ENCODE measurements at places on chromosomes 5 and 9.

- DNase-seq: no peak
These were observed 38.1 kb downstream of the SLC12A2 start for GRCh38 chr5:128121651-128122050.

- DNase-seq: no peak
These were observed 33.3 kb upstream of the SH3PXD2B start for GRCh38 chr5:172487671-172488070.

GRCh38 chr5:64744914-64745313 lies 23.6 kb downstream of the SREK1IP1 start:
- DNase-seq: no peak

DNA sequence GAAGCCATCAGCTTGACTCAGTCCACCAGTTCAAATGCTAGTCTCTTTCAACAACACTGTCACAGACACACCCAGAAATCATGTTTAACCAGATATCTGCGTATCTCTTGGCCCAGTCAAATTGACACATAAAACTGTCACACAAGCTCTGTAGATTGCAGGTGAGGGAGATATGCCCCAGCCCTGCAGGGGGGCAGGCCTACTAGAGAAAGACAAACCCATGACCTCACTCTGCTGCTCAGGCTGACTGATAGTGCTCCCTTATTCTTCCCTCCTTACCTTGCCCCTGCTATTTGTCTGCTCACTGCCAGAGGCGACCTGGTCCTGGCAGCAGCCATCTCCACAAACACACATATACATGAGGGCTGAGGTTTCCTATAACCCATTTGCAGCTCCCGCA lies 351.3 kb downstream of the DRD1 start:
- no peak for DNase-seq

- DNase-seq: no peak
These were observed 11.0 kb downstream of the LPCAT1 start for GRCh38 chr5:1512541-1513291.

DNA sequence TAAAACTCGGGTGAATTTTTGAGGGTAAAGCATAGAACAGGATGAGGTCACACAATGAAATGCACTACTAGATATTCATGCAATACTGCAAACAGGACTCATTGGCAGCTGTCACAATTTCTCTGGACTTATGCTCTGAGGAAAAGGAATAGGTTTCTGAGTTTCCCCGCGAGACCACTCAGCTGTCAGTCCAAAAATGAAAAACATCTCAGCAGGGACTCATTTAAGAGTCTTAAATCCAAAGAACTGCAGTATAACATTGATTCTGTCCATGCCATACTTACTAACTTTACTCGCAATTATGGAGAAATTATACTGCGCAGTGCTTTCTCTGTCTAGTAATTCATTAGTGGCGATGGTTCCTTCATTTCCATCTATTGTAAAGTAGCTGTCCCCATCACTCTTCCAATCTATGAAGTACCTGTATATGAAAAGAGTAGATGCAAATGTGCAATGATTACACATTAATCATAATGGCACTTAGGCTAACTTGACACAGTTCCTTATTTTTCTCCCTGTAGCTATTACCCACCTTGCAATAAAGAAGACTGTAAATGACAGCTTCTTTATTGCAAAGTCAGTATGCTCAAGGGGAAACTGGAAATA lies 1070.0 kb downstream of the CDH12 start:
- DNase-seq: no peak

DNA sequence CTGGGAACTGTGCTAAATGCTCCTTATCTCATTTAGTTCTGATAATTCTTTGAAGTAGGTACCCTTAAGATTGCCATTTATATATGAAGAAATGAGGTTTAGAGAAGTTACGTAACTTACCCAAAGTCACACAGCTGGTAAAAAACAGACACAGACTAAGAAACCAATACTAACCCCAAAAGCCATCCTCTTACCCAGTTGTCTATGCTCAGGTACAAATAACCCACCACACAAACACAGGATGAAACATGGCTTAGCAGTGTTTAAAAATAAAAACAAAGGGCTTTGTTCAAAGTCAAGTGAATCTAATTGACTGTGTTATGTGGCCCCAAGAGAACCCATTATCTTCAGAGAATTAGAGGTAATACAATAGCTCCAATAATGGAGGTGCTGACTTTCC lies 37.0 kb upstream of the IL7R start:
- DNase-seq: no peak

DNA sequence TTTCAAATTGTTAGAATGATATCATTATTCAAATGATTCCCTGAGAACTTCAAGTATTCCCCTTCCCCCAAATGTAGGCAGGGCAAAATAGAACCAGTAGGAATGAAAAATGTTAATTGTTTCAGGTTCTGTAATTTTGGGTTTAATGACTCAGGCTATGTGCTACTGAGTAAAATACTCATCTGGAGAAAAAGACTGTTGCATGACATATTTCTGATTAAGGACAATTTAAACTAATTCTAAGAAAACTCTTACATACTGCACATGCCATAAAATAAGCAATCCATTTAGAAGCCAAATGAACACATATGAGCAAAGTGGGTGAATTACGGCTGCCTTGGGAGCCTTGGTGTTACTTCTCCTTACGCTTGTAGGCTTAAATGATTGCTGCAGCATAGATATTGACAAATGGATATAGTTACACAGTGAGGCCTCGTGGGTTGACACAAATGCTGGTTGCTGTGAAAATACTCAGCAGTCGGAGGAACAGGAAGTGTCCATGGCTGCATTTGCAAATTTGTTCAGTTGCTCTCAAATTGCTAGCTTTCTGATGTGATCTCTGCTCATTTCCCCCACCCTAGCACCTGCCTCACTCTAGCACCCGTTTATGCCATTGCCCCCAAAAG lies 174.9 kb upstream of the DMAC1 start:
- no peak for DNase-seq

GRCh38 chr5:9337928-9338595 lies 207.8 kb downstream of the SEMA5A start:
- no peak for DNase-seq

GRCh38 chr9:73720601-73721000 lies 568.9 kb downstream of the ANXA1 start:
- no peak for DNase-seq

GRCh38 chr5:117357886-117358285 lies 783.3 kb upstream of the SEMA6A start:
- DNase-seq: no peak

GRCh38 chr5:127936439-127936972 lies 147.1 kb upstream of the SLC12A2 start:
- no peak for DNase-seq

- DNase-seq: no peak
These were observed 18.5 kb upstream of the SLC24A2 start for GRCh38 chr9:19807182-19807892.
